ENCODE measurements at places on chromosomes 13 and 19. TPM values are rescaled to one million over a fixed set of nuclear protein-coding genes. Genes with fewer than 3 reads are reported as not detected.

GRCh38 chr13:42283574-42283973 lies 11.6 kb downstream of the AKAP11 start:
- no peak overlapping the region for H3K27ac ChIP-seq
- no peaks in the 10 kb centered on the region for H3K27me3 ChIP-seq
- no peak overlapping the region for H3K4me3 ChIP-seq
- H3K36me3 ChIP-seq = peaks cover 8% of the 10 kb centered on the region
- peaks cover 23% of the 10 kb centered on the region for H3K4me1 ChIP-seq
- no peak for DNase-seq

DNA sequence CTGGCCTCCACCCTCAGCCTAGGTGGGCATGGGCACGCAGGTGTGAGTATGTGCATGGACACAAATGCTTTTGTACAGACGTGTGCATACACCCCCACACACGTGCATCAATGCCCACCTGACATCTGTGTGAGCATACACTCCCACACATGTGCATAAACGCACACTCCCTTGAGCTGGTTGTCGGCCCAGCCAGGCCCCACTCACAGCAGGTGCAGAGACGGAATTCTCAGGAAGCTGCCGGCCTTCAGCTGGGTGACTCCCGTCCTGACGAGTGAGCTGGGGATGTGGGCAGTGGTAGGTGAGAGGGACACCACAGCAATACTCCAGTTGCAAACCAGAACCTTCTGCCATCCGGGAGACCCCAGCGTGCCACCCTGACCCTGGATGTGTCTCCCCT lies 1.0 kb downstream of the LGI4 start:
- no peak for DNase-seq
- H3K27me3 ChIP-seq = no peaks in the 10 kb centered on the region
- H3K4me3 ChIP-seq = peak overlapping the region; percentile 32
- H3K36me3 ChIP-seq = no peaks in the 10 kb centered on the region
- no peak overlapping the region for H3K27ac ChIP-seq

Gene SYNGR4
- not detected for total RNA-seq

Gene LILRB4
- 14.4 TPM for total RNA-seq

DNA sequence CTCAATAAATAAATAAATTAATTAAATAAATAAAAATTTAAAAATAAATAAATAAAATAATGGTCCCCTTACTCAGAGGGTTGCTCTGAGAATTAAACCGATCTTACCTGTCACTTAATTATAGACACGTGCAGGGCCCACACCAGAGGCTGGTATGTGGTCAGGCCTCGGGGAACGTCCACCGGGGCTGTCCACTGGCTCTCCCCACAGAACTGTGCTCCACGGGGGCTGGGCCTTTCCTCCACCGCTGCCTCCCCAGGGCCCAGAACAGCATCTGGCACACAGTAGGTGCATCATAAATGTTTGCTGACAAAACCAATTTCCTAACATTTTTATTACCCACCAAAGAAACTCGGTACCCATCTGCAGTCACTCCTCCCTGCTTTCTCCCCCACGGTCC lies 69.2 kb downstream of the CEBPG start:
- no peak overlapping the region for H3K27ac ChIP-seq
- DNase-seq = no peak
- no peaks in the 10 kb centered on the region for H3K27me3 ChIP-seq
- no peaks in the 10 kb centered on the region for H3K4me1 ChIP-seq

- H3K27me3 ChIP-seq = no peaks in the 10 kb centered on the region
- no peak overlapping the region for H3K27ac ChIP-seq
- DNase-seq = no peak
- H3K4me1 ChIP-seq = peaks cover 3% of the 10 kb centered on the region
Observed at GRCh38 chr13:94588541-94588940, 7.4 kb downstream of the TGDS start.

DNA sequence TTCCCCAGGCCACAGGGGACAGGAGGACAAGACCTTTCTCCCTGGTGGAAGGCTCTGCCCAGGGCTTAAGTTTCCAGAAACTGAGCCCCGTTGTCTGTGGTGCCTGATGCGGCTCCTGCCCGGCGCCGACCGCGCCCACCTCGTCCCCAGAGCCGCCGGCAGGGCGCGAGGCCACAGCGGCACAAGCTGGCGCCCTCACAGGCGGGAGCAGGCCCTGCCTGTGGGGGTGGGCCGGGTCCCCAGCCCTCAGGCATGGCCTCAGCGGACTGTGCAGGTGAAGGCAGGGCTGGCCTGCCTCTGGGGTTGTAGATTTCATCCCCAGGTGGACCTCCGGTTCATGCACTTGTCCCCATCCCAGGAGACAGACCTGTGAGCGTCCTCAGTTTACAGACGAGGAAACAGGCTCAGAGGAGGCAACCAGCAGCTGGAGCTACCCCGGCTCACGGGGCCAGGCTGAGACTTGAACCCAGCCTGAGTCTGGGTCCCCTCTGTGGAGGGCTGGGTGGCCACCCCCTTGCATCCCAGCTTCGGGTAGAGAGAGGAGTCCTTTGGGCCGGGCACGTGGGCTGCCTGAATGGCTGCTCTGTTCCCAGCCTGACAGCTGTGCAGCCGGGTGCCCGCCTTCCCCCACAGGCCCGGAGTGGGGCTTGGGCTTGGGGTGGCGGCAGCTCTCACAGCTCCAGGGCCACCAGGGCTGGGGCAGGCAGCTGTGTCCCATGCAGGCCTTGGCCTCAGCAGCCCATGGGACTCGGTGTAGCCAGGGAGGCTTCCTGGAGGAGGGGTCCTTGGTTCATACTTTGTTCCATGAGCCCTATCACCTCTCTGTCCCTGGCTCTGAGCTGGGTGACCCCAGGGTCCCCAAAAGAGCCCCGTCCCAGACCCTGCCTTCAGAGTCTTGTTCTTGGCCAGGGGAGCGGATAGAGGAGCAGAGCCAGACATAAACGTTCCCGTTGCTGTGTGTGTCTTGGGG lies 26.8 kb downstream of the PIAS4 start:
- no peaks in the 10 kb centered on the region for H3K27me3 ChIP-seq
- H3K27ac ChIP-seq = no peak overlapping the region
- no peaks in the 10 kb centered on the region for H3K4me1 ChIP-seq
- H3K36me3 ChIP-seq = peaks cover 6% of the 10 kb centered on the region
- DNase-seq = peak; percentile 66

Gene OR7A5
- total RNA-seq = not detected

GRCh38 chr13:92827503-92827902 lies 399.1 kb upstream of the GPC6 start:
- no peaks in the 10 kb centered on the region for H3K4me1 ChIP-seq
- H3K4me3 ChIP-seq = no peak overlapping the region
- no peak for DNase-seq
- no peaks in the 10 kb centered on the region for H3K36me3 ChIP-seq

Gene MARK4
- 44.5 TPM for total RNA-seq

Gene DPF1
- total RNA-seq = 0.46 TPM

Gene SOHLH2
- 0.11 TPM for total RNA-seq

Gene IZUMO2
- not detected for total RNA-seq

GRCh38 chr19:49488046-49488862 lies 846 bp downstream of the RPL13A start:
- peaks cover 23% of the 10 kb centered on the region for H3K4me1 ChIP-seq
- H3K27me3 ChIP-seq = no peaks in the 10 kb centered on the region
- H3K36me3 ChIP-seq = peaks cover 41% of the 10 kb centered on the region
- peak overlapping the region; percentile 86 for H3K27ac ChIP-seq

GRCh38 chr19:30148039-30148790 lies 206.2 kb downstream of the URI1 start:
- no peaks in the 10 kb centered on the region for H3K27me3 ChIP-seq
- no peaks in the 10 kb centered on the region for H3K4me1 ChIP-seq
- H3K4me3 ChIP-seq = no peak overlapping the region
- H3K27ac ChIP-seq = no peak overlapping the region
- H3K36me3 ChIP-seq = no peaks in the 10 kb centered on the region

DNA sequence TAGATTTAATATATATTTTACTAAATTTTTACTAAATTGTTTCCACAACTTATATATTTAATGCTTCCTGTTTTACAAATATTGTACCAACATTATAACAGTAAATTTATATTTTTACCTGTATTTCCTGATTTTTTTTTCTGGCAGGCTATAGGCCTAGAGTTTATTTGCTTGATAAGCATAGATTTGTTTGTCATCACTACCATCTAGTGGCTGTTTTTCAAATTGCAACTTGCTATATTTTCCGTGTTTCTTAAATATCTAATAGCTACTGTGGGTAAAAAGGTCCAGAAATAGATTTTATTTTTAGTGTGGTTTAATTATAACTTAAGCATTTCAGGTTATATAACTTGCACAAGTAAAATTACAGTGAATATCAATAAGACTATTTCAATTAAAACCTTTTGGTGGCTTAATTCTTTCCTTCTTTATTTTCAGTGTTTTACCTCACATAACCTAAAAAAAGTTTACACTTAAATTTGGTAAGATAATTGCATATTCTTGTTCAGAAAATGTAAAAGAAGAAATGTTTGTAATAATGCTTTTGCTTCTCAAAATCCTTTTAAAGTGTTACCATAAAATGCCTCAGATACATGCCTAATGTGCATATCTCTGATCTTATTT lies 60.6 kb downstream of the NDFIP2 start:
- DNase-seq = no peak
- no peak overlapping the region for H3K27ac ChIP-seq
- H3K4me1 ChIP-seq = no peaks in the 10 kb centered on the region
- H3K4me3 ChIP-seq = no peak overlapping the region
- no peaks in the 10 kb centered on the region for H3K27me3 ChIP-seq
- H3K36me3 ChIP-seq = peaks cover 4% of the 10 kb centered on the region

GRCh38 chr13:30718661-30719524 lies 16.4 kb upstream of the ALOX5AP start:
- no peaks in the 10 kb centered on the region for H3K36me3 ChIP-seq
- H3K27ac ChIP-seq = no peak overlapping the region
- DNase-seq = peak; percentile 54

- no peaks in the 10 kb centered on the region for H3K4me1 ChIP-seq
- H3K36me3 ChIP-seq = no peaks in the 10 kb centered on the region
- no peak for DNase-seq
- H3K27me3 ChIP-seq = no peaks in the 10 kb centered on the region
- no peak overlapping the region for H3K4me3 ChIP-seq
Observed at GRCh38 chr13:40053401-40053800, 397.9 kb downstream of the COG6 start.

DNA sequence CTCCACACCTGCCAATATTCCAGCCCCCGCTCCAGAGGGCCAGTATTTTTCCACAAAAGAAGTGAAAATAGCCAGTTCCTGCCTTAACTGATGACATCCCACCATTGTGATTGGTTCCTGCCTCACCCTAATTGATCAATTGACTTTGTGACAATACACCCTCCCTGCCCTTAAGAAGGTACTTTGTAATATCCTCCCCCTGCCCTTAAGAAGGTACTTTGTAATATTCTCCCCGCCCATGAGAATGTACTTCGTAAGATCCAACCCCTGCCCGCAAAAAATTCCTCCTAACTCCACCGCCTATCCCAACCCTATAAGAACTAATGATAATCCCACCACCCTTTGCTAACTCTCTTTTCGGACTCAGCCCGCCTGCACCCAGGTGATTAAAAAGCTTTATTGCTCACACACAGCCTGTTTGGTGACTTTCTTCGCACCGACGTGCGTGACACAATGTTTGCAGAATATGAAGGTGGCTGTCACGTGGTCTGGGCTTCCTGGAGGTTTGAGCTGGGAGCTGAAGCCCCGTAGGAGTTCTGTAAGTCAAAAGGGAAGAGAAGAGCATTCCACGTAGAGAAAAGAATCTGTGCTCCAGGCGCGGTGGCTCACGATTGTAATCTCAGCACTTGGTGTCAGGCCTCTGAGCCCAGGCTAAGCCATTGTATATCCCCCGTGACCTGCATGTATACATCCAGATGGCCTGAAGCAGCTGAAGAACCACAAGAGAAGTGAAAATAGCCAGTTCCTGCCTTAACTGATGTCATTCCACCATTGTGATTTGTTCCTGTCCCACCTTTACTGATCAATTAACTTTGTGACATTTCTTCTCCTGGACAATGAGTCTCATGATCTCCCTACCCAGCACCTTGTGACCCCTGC lies 6.2 kb upstream of the FUT3 start:
- no peak for DNase-seq
- no peaks in the 10 kb centered on the region for H3K4me1 ChIP-seq
- H3K27ac ChIP-seq = no peak overlapping the region
- H3K4me3 ChIP-seq = no peak overlapping the region
- H3K27me3 ChIP-seq = no peaks in the 10 kb centered on the region

GRCh38 chr13:44422755-44423643 lies 49.4 kb downstream of the SERP2 start:
- no peak overlapping the region for H3K4me3 ChIP-seq
- no peaks in the 10 kb centered on the region for H3K36me3 ChIP-seq
- no peak for DNase-seq
- H3K27me3 ChIP-seq = no peaks in the 10 kb centered on the region
- no peaks in the 10 kb centered on the region for H3K4me1 ChIP-seq
